Neural crest cell (in vitro differentiated cells): ENCODE measurements at places on chromosomes 7 and 10. TPM values are rescaled to one million over a fixed set of nuclear protein-coding genes. Genes with fewer than 3 reads are reported as not detected.

Gene GIMAP6
- total RNA-seq: not detected in 2 replicates

Gene ASIC3
- total RNA-seq: 4.7 and 6.0 TPM in 2 replicates

- H3K4me3 ChIP-seq: no peak overlapping the region
- peaks cover 10% of the 10 kb centered on the region for H3K4me1 ChIP-seq
- no peak for DNase-seq
Measured at GRCh38 chr10:123886292-123886691, 5.3 kb downstream of the CPXM2 start.

Gene INHBA
- 0.07 TPM in 1 of 2 replicates, not detected in the other for total RNA-seq

- no peak overlapping the region for H3K27ac ChIP-seq
- no peak for DNase-seq
- peaks cover 24% of the 10 kb centered on the region for H3K4me1 ChIP-seq
- no peaks in the 10 kb centered on the region for H3K36me3 ChIP-seq
Measured at GRCh38 chr10:2925631-2926030, 141.7 kb upstream of the PFKP start.

Gene TMEM236
- 0.05 TPM in 1 of 2 replicates, not detected in the other for total RNA-seq
